Right lobe of liver (tissue), 6 donors: ENCODE measurements at places on chromosomes 5 and 9. TPM values are rescaled to one million over a fixed set of nuclear protein-coding genes. Genes with fewer than 3 reads are reported as not detected.

DNA sequence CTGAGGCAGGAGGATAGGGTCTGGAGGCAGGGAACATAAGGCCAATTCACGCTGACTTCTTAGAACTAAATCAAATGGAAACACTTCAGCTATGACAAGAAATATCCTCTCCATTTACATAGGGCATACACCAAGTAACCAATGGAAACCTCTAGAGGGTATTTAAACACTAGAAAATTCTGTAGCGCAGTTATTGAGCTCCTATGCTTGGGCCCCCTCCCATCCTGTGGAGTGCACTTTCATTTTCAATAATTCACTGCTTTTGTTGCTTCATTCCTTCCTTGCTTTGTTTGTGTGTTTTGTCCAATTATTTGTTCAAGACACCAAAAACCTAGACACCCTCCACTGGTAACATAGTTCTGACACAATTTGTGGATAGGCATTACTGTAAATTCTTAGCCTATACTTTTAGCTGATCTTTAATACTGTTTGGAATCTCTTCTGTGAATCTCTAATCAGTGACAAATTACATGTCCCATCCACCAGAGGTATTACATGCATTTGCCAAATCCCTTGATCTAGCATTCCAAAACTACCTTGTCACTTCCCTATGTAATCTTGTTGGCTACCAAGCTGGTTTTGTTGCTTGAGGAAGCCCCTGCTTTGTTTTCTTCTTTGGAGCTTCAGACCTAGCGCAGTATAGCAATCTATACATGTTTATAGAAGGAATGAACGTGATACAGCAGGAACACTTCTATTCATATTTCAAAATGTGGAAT lies 61.6 kb downstream of the ST8SIA4 start:
- DNase-seq = no peak
- H3K4me1 ChIP-seq = no peaks in the 10 kb centered on the region
- H3K27me3 ChIP-seq = no peaks in the 10 kb centered on the region
- no peaks in the 10 kb centered on the region for H3K36me3 ChIP-seq
- H3K4me3 ChIP-seq = no peak overlapping the region

GRCh38 chr5:172545291-172545801 lies 91.0 kb upstream of the SH3PXD2B start:
- no peak overlapping the region for H3K4me3 ChIP-seq
- no peak for DNase-seq
- no peaks in the 10 kb centered on the region for H3K36me3 ChIP-seq

The IFNB1 gene
- total RNA-seq = not detected

The HRCT1 gene
- 1.4 TPM for total RNA-seq

- peak within 1 kb of the TSS; percentile 80 for H3K27ac ChIP-seq
- no peaks in the 10 kb centered on the region for H3K27me3 ChIP-seq
- H3K4me3 ChIP-seq = peak within 1 kb of the TSS; percentile 98
- H3K4me1 ChIP-seq = no peaks in the 10 kb centered on the region
- no peak for DNase-seq
Observed at GRCh38 chr9:93096131-93096802, at the start of gene CARD19. Gene CARD19, plus strand, starts transcription at chr9:93096217. Its CDS starts 129 bp downstream, at chr9:93096346.

The PPP3R2 gene
- total RNA-seq = not detected

The IGFBPL1 gene
- 1.4 TPM for total RNA-seq

DNA sequence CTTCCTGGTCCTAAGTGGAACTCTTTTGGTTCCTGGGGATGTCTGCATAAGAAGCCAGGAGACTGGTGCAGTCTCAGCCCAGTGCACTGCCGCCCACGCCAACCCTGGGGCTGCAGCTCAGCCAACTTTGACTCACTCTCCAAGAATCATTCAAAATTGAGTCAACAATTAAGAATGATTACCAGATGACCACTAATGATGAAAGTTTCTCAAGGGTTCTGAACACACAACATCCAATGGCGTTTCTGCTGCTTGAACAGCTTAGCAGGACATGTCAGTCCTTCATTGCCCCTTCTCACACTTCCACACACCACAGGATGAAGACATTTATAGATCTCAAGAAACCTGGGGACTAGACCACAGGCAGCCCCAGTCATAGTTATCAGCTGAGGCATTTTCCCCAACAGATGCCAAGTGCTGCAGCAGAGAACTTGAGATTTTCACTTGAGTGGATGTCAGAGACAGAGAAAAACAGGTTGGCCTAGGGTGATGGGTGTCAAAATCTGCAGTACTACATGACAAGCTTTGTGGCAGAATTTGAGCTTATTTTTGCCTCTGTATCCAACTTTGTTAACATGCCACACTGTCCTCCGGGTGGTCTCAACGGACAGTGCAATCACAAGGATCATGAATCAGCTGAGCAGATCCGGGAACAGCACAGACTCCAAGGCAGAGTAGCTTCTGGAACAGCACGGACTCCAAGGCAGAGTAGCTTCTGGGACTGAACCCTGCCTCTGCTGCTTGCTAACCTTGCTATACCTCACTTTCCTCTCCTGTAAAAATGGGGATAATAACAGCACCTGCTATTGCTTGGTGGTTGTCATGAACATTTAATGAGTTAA lies 356.1 kb downstream of the SPOCK1 start:
- no peaks in the 10 kb centered on the region for H3K36me3 ChIP-seq
- H3K27me3 ChIP-seq = no peaks in the 10 kb centered on the region
- no peak overlapping the region for H3K27ac ChIP-seq
- no peaks in the 10 kb centered on the region for H3K4me1 ChIP-seq
- no peak overlapping the region for H3K4me3 ChIP-seq

DNA sequence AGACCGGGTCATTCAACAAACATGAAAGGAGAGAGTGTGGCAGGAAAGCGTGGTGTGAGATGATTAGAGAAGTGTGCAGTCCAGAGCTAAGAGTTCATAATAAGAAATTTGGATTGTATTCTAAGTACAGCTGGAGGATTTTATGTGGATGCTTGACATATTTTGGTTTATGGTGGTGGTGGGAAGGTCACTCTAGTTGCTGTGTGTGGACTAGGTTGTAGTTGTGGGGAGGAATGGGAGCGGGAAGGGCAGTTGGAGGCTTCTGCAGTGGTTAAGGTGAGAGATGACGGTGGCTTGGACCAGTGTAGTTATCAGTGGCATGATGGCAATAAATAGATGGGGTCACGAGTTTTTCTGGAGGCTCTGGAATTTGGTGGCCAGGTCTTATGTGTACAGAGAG lies 45.7 kb upstream of the GPR151 start:
- no peak overlapping the region for H3K4me3 ChIP-seq
- H3K27me3 ChIP-seq = no peaks in the 10 kb centered on the region
- no peaks in the 10 kb centered on the region for H3K4me1 ChIP-seq
- no peak overlapping the region for H3K27ac ChIP-seq
- no peak for DNase-seq
- H3K36me3 ChIP-seq = no peaks in the 10 kb centered on the region

DNA sequence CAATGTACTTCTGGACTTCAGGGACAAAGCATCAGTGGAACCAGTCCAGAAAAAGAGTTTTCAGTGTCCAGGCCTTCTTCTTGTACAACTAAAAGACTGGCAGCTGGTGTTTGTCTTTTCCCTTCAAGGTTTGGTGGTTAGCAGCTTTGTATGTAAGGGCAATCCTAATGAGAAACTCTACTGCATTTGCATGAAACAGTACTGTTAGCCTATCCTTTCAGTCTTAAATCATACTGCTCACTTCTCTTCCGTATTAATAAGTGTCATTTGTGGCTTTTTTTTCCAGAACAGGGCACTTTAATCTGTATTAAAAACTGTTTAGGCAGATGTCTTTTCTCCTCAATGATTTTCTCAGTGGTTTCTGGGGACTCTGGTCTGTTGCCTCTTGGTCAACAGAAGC lies 48.9 kb downstream of the FAM174A start:
- no peak for DNase-seq
- H3K27me3 ChIP-seq = no peaks in the 10 kb centered on the region
- H3K27ac ChIP-seq = no peak overlapping the region
- no peaks in the 10 kb centered on the region for H3K36me3 ChIP-seq
- no peaks in the 10 kb centered on the region for H3K4me1 ChIP-seq

DNA sequence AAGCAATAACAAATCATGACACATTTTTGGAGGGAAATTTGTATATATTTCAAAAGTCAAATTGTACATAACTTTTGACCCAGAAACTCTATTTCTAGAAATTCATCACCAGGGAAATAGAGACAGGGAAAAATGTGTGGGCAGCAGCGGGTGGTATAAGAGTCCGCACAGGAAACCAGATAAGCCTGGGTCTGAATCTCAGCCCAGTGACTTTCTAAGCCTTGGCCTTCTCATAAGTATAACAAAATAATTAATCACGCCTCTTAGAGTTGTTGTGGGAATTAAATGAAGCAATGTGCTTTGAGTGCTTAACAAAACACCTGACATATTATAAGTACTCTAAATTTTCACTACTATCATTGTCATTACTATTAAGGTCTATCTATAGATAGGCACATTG lies 149.2 kb upstream of the DAP start:
- DNase-seq = no peak
- no peaks in the 10 kb centered on the region for H3K4me1 ChIP-seq
- H3K27me3 ChIP-seq = no peaks in the 10 kb centered on the region
- H3K36me3 ChIP-seq = no peaks in the 10 kb centered on the region
- no peak overlapping the region for H3K4me3 ChIP-seq

GRCh38 chr9:27353474-27354229 lies 56.7 kb upstream of the EQTN start:
- no peak overlapping the region for H3K4me3 ChIP-seq
- H3K27me3 ChIP-seq = no peaks in the 10 kb centered on the region
- H3K36me3 ChIP-seq = no peaks in the 10 kb centered on the region
- no peaks in the 10 kb centered on the region for H3K4me1 ChIP-seq
- DNase-seq = no peak
- no peak overlapping the region for H3K27ac ChIP-seq

The CDHR2 gene
- 89.2 TPM for total RNA-seq

The LCN9 gene
- total RNA-seq = not detected

DNA sequence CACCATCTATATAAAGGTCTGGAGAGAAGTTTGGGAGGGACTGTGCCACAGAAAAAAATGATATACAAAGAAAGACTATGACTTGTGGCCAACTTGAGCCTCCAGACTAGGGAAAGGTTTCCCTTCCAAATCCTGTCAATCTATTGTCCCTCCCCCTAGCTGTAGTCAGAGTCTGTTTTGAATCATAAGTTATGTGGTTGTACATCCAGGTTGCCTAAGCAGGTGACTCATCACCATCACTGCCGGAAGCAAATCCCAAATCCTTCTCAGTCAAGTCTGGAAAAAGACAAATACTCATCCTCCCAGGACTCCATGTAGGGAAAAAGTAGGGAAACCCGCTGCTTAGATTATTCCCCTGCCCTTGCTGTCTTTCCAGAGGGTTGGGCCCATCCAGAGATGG lies 235.7 kb downstream of the CDK5RAP2 start:
- no peaks in the 10 kb centered on the region for H3K4me1 ChIP-seq
- no peaks in the 10 kb centered on the region for H3K36me3 ChIP-seq
- H3K27ac ChIP-seq = no peak overlapping the region

GRCh38 chr9:126955811-126956210 lies 41.2 kb downstream of the RALGPS1 start:
- H3K4me3 ChIP-seq = no peak overlapping the region
- no peaks in the 10 kb centered on the region for H3K36me3 ChIP-seq
- no peak overlapping the region for H3K27ac ChIP-seq
- no peak for DNase-seq
- no peaks in the 10 kb centered on the region for H3K27me3 ChIP-seq

DNA sequence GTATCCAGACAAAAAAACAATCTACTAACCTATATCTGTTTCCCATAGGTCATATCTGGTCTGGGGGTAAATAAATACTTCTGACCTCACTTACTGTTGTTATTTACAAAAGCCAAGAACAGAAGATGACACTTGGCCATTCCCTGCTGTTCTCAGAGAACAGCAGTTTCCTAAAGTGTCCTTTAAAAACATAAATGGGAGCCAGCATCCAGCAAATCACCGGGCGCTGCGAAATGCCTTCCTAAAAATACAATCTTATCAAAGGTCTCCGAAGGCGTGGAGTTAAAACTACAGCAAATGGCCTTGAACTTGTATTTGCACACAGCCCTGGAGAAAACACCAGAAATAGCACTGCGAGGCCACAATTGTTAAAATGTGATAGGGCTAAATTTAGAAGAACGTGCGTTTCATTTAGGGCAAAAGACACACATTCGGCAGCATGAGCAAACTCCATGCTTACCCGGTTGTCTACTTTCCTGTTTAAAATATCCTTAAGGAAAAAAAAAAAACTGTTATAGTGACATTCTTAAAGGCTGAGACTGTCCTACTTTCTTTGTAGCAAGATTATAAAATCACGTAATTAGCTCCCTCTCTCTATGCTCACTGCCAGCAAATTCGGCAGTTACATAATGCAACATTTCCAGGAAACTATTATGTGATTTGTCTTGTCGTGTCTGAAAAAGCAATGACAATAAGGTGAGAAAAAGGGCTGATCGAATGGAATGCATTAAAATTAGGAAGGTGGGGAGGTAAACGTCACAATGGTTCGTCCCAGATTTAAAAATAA lies 1.5 kb downstream of the NFIL3 start:
- H3K27ac ChIP-seq = peak overlapping the region; percentile 100
- H3K4me1 ChIP-seq = peaks cover 32% of the 10 kb centered on the region
- DNase-seq = peak; percentile 59
- no peaks in the 10 kb centered on the region for H3K36me3 ChIP-seq
- H3K27me3 ChIP-seq = no peaks in the 10 kb centered on the region

DNA sequence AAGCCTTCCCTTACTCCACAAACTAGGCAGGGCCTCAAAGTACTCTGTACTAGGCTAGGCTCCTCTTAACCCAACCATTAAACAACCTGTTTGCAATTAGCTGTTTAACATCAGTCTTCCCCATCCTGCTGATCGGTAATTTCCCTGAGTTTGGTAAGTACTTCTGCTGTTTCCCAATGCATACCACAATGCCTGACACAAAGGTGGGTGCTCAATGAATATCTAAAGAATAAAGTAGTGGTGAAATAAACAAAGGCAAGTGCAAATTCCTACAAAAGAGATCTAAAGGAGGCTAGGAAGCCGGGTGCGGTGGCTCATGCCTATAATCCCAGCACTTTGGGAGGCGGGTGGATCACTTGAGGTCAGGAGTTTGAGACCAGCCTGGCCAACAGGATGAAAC lies 25.0 kb downstream of the FBXW2 start:
- H3K36me3 ChIP-seq = no peaks in the 10 kb centered on the region
- no peaks in the 10 kb centered on the region for H3K4me1 ChIP-seq
- H3K4me3 ChIP-seq = no peak overlapping the region
- no peak for DNase-seq
- no peak overlapping the region for H3K27ac ChIP-seq

- no peaks in the 10 kb centered on the region for H3K27me3 ChIP-seq
- H3K27ac ChIP-seq = no peak overlapping the region
- no peaks in the 10 kb centered on the region for H3K36me3 ChIP-seq
- no peak overlapping the region for H3K4me3 ChIP-seq
- DNase-seq = no peak
Observed at GRCh38 chr5:25427240-25427639, 782.5 kb upstream of the CDH10 start.
